Osteocyte (in vitro differentiated cells): ENCODE measurements at places on chromosomes 11 and 22. TPM values are rescaled to one million over a fixed set of nuclear protein-coding genes. Genes with fewer than 3 reads are reported as not detected.
A peak's percentile ranks its signal among the peaks of the same experiment; 100 is the strongest.

DNA sequence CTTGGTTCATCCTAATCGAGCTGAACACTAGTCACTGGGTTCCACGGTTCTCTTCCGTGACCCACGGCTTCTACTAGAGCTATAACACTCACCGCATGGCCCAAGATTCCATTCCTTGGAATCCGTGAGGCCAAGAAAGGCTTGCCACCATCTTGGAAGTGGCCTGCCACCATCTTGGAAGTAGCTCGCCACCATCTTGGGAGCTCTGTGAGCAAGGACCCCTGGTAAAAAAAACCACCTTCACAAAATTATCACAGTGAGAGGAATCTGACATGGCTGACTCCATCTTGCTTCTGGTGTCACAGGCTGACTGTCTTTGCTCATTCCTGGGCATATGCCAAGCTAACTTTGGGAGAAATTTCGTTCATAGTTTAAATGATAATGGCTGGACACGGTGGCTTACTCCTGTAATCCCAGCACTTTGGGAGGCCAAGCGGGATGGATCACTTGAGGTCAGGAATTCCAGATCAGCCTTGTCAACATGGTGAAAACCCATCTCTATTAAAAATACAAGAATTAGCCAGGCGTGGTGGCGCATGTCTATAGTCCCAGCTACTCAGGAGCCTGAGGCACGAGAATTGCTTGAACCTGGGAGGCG is 18.9 kb upstream of the KCTD14 start:
- DNase-seq, result no peak

- DNase-seq, result no peak
These were observed 147.2 kb downstream of the TRPC6 start for GRCh38 chr11:101436511-101437142.

DNA sequence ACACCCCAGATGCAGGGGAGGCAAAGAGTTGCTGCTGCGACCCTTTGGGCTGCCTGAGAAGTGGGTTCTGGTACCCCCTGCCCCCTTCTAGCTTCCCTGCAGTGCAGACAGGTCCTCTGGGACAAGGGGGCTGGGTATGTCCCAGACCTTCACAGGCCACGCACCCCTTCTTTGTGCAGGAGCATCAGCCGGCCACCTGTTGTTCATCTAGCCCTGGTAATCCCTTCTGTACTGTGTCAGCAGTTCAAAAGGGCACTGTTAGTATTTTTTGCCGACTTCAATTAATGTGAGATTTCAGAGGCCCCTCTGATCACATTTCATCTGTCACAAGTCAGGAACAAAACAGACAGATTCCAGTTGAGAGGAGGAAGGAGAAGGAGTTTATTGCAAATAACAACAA is 49.9 kb downstream of the ALX4 start:
- no peak for DNase-seq

DNA sequence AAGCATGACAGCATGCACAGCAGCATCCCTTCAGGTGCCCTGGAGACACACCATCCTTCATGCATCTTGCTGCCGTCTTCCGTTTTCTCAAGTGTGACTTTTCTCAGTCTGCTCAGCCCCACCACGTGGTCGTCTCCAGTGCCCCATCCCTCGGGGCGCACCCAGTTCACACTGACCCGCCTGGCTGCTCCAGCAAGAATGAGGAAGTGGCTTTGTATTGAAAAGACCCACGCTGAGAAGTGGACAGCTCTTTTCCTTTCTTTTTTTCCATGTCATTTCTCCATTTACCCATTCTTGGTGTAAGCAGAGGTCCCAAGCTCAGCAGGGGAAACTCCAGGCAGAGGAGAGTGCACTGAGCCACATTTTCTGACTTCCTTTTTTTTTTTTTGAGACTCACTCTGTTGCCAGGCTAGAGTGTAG is 14.5 kb downstream of the SERPINH1 start:
- DNase-seq, result peak; percentile 89

- no peak for DNase-seq
These were observed 182.0 kb downstream of the CWF19L2 start for GRCh38 chr11:107275632-107276031.

DNA sequence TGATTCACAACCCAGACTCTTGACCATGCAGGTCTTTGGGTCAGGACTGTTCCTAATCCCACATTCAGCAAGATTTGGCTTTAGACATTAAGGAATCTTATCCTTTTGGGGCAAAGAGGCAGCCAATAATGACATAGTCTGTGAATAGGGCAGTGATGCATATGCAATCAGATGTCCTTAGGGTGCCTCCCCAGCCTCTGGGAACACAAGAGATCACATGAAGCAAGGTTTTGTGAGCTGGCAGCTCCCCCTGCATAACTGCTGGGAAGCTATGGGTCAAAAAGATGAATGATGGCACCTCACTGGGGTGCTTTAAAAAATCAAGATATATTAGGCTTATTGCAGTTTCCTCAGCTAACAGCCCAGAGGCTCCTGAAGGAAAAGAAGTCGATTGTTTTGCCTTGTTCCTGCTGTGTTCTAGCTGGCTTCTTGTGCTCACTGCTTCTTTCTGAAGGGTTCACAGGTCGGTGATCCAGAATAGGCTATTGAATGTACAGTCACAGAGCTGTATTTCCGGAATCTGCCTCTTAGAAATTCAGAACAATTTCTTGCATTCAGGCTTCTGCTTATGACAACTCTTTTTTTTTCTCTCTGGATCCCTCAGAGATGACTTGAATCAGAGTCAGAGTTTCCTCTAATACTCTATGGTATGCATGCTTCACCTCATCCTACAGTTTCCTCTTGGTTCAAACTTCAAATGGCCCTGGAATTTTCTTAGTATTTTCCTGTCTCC is 31.7 kb downstream of the INSC start:
- no peak for DNase-seq

GRCh38 chr11:17921659-17922415 is 91.0 kb downstream of the SERGEF start:
- DNase-seq, result no peak

- DNase-seq, result no peak
These were observed 4.1 kb upstream of the HBG2 start for GRCh38 chr11:5258543-5259262.

- DNase-seq, result no peak
These were observed 30.8 kb downstream of the BLID start for GRCh38 chr11:122085264-122085663.

- DNase-seq, result no peak
These were observed 35.6 kb upstream of the PSMA1 start for GRCh38 chr11:14555818-14556217.

The PAMR1 gene
- 3.8 and 4.4 TPM in 2 replicates for total RNA-seq

The CDC42EP1 gene
- total RNA-seq, result 282 and 283 TPM in 2 replicates

The CCDC87 gene
- 0.19 and 0.39 TPM in 2 replicates for total RNA-seq

The SCGB1A1 gene
- total RNA-seq, result not detected in 2 replicates

DNA sequence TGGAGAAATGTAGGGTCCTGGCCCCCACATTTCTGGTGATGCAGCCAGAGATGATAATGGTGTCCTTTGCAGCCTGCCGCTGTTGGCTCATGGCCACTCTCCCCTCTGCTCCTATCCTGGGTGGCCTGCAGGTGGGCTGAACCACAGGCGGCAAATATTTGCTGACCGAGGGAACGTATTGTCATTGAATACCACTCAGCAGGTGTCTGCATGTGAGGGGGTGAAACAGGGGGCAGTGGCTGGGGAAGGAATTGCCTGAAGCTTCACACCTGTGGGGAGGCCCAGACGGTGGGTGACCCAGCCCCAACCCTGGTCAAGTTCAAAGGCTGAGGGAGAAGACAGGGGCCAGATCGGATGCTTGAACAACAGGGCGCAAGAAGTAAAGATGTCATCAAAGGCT is 73.3 kb upstream of the WNT11 start:
- DNase-seq, result no peak

DNA sequence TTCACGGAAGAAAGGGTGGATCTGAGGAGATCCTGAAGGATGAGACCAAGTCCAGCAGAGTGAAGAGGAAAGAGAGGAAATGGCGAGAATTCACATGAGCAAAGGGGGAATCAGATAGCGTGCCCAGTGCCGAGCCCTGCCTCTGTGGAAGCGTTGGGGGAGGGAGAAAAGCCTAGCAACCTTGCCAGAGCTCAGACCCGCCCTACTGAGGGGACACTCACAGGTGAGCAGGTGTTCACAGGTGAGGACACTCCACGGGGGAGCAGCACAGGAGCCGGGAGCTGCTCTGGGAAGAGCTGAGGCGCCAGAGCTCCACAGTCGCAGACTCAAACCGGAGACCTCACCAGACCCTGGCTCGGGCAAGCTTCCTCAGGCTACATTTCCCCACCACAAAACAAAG is 56.2 kb downstream of the MICAL3 start:
- no peak for DNase-seq

The CCDC89 gene
- total RNA-seq, result not detected in 2 replicates

DNA sequence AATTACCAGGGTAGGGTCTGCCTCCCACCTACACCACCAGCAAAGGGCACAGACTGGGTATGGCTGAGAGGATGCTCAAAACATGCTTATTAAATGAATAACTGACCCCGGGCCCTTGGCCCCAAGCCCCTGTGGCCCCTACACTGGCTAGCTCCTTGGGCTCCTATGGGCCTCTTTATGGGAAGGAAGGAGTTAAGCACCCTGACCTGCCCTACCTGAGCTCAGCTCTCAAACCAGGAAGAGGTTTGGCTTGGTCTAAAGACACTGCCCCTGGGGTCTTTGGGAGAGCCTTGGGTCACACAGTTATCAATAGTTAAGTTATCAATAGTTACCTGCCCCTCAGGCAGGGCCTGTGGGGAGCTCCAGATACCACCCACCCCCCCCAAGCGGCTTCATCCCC is 1.2 kb downstream of the USH1C start:
- DNase-seq, result no peak

DNA sequence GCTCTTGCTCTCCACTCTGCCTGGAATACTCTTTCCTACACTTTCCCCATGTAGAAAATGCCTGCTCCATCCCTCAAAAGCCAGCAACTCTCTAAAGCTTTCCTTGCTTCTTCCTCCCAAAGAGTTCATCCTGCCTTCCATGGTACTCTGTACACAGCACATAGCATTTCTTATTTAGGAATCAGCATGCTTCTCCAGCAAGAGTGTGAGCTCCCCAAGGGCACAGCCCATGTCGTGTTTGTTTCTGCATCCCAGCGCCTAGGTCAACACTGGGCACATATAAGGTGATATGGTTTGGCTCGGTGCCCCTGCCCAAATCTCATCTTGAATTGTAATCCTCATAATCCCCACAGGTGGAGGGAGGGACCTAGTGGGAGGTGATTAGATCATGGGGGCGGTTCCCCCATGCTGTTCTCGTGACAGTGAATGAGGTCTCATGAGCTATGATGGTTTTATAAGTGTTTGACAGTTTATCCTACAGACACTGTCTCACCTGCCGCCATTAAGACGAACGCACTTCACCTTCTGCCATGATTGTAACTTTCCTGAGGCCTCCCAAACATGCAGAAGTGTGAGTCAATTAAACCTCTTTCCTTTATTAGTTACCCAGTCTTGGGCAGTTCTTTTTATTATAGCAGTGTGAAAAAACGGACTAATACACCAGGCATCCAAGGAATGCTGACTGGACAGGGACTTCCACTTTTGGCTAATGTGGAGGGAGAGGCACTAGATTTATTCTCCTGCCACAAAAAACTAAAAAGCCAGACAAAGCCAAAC is 8.2 kb downstream of the VPS37C start:
- DNase-seq, result no peak

- DNase-seq, result no peak
These were observed 3.6 kb upstream of the PHLDA2 start for GRCh38 chr11:2932850-2933251.

DNA sequence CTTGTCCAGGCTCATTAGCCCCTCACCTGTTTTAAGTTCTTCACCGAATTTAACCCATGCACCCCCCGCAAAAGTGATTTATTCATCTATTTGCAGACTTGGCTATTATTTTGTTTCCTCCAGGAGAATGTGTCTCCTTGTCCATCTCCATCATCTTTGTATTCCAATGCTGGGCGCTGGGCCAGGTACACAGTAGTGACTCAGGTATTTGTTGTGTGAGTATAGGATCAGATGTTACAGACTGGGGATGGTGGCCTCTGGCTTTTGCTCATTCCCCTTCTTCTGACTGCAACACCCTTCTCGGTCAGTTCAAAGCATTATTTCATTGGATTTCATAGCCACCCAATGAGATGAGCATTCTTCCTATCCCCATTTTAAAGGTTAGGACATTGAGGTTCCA is 408.2 kb downstream of the MN1 start:
- no peak for DNase-seq

DNA sequence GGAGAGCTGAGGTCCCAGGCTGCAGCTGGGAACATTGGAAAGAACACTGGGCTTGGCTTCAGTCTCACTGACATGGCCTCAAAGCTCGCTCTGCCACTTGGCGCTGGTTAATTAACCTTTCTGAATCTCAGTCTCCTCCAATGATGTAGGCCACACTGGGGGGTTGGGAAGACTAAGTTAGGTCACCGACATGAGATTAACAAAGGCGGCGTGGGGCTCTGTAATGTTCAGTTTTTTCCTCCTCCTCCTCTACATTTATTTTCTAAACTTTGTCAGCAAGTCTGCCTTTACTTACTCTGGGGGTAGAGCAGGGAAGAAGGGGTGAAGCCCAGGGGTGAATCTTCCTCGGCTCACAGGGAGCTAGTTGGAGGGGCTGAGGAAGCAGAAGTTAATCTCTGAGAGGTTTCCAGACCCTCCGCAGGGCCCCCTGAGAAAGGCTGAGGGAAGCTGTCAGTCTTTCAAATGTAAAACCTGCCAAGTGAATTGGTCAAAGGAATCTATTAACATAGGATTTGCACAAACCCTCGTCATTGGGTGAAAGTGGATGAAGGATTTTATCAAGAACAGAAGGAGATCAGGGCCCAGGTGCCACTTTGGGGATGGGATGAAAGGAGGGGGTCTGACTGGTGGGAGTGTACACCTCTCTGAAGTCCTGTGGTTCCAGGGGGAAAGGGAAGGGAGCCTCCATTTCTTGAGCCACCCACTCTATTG is 32.1 kb upstream of the TENM4 start:
- no peak for DNase-seq

The DYNC2H1 gene
- 22.6 and 23.4 TPM in 2 replicates for total RNA-seq

DNA sequence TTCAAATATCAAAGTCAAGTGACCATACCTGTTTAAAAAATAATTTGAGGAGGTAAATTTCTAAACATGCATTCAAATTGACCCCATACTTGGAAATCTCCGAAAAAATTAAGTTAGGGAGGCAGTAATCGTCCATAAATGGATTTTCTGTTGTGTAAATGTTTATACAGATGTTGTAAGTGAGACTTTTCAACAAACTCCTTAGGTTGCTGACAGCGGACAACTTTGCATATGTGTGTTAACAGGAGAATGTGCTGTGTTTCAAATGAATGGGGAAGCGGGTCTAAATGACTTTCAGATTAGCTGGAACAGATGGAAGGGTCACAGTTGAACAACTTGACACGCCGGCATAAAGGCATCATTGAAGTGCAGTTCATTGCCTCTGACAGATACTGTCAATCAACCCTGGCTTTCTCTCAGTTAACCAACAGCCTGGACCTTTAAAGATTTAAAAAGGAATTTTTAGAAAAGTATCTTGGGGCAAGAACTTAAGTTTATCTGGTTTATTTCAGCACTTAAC is 98.2 kb upstream of the DBX1 start:
- no peak for DNase-seq

- no peak for DNase-seq
These were observed 3.2 kb upstream of the PCF11 start for GRCh38 chr11:83153764-83154163.

GRCh38 chr11:74721479-74721835 is 9.8 kb downstream of the CHRDL2 start:
- no peak for DNase-seq
